NCI-H2081 treated with DMSO at 0.1 percent for 48 hours (cell line): ENCODE measurements at places on chromosomes 11 and 22.
A peak's percentile ranks its signal among the peaks of the same experiment; 100 is the strongest.

DNA sequence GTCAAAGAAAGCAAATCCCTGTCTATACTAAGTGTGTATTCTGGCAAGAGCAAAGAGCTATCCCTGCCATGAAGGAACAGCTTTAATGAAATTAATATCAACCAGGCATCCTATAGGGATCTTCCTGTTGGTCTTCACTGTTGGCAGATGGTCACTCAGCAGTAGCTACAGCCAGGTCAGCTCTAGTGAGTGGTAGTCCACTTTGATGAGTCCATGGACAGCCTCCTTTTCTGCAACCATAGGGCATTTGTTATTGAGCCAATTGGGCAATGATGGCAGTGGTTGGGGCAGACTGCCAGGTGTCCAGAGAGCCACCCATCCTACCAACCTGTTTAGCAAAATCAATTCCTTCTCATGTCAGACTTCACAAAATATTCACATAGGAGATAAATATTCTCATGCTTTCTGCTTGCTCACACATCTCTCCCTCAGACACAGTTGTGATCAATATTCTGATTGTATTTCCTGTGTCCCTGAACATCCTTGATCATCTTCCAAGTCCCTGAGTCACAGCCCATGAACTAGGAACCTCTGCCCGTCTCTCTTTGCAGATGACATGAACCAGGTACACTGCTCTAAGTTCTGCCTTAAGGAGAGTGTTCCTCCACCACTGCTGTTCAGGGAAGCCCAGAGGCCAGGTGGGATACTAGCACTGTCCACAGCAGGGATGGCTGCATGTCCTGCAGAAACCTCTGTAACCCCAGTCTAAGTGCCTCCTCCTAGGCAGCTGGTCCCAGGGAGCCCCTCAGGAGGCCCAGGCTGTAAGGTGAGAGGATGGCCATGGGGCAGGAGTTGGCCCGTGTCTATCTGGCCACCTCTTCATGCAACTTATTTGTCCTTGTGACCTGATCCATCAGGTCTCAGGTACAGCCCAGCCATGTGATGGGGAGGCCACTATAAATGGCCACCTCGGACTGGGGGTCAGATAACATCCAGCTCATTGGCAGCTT, 74.2 kb upstream of the IGLL5 start:
- DNase-seq: no peak

DNA sequence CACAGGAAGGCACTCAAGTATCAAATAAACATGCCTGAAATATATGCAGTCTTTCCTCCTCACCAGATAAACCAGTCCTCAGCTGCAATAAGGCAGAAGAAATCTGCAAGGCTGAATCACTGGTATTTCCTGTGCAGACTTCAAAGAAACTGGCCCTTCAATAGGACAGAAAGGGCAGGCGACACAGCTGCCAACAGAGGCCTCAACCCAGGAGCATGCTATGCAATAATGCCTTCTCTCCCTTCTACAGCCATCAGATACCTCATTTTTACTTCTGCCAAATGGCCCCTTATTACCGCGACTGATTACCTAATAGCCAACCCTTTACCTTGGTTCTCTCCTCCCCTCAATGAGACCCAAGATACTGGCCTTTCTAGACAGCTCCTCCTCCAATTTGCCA, 8.0 kb downstream of the NUMA1 start:
- no peak for DNase-seq

- DNase-seq: no peak
Observed at GRCh38 chr11:28448186-28448585, 340.0 kb downstream of the METTL15 start.

DNA sequence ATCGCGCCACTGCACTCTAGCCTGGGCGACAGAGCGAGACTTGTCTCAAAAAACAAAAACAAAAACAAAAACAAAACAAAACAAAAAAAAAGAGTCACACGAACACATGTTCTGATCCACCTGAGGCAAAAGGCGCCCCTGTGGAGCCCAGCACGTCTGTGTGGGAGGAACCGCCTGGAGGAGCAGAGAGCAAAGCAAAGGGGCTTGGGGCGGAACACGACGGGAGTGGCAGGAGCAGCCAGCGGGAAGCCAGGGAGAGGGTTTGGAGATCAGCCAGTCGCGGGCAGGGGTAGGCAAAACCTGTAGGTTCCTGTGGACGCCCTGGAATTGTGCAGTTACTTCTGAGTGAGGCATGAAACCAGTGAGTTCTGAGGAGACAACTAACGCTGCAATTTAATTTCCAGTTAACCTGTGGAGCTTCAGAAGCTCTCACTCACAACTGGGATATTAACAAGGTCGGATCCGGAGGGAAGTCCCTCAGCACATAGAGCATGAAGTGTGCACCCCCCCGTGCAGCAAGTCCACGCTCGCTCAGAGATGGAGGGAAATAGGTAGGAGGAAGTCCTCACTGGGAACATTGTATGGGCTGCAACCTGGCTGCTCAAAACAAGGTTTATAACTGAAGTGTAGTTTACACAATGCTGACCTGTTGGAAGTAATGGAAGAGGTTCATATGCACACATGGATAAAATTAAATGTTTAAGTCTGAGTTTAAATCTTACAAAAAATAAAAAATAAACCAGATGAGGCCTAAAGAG, 13.2 kb upstream of the USP18 start:
- DNase-seq: no peak

GRCh38 chr22:21000207-21000986, 1.5 kb downstream of the THAP7 start:
- DNase-seq: no peak

DNA sequence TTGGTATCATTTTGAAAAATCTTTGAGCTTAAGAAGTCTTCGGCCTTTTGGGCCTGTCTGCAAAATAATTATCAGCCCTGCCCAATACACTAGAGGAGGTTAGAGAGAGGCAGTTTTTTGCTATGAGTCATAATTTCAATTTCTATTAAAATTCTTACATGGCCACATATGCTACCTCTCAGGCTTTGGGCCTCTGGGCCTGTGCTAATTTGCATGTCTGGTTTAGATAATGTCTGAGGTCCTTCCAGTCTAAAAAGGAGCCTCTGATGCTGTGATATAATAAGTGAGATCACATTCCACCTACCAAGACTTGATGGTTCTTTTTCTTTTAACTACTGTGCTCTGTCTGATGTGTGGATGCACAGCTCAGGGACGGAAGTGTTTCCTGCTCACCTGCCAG, 70.8 kb downstream of the KCNJ1 start:
- no peak for DNase-seq

DNA sequence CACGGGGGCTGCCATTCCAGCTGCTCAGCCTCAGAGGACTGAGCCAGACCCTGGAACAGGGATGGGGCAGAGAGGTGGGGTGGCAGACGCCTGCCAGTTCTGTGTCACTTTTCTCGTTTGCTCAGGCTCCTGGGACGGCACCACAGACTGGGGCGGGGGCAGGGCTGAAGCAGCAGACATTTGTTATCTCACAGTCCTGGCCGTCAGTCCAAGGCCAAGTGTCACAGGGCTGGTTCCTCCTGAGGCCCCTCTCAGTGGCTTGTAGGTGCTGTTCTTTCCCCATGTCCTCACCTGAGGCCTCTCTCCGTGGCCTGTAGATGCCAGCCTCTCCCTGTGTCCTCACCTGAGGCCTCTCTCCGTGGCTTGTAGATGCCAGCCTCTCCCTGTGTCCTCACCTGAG, 24.7 kb downstream of the TPCN2 start:
- no peak for DNase-seq

GRCh38 chr11:127564810-127565209, 564.2 kb upstream of the KIRREL3 start:
- DNase-seq: no peak

DNA sequence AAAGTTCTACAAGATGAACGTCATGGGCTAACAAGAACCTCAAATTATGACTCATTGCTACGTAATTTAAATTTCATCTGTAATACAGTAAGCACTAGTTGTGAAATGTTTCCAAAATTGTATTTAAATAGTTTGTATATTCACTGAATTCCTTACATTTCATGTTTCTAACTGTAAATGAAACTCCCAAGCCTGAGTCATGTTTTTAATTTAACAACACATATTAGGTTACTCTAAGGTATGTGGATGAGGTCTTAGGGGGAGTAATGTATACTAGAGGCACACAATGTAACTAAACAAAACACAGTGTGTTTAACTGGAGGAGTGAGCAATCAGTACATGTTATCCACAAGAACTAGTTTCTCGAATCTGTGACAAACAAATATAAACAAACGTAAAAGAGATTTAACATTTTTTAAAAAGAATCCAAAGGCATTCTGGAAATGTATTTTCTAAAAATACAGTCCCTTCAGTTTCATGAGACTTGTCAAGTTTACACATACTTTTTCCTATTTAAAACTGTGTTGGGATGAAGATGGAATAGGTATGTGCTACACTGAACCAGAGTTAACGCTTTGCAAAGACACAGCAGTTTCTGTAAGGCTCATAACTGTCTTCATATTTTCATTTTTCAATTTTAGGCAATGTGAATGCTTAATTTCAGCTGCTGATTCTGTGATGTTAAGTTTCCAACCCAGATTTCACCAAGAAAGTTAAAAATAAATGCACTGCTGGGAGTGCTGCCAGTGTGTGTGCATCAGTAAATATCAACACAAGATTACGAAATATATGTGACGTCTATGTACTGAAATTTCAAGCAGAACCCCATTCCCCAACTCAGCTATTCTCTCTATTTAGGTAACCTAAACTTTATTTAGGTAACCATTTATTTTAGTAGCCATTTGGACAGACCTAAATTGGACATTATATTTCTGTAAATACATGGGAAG, 52.6 kb downstream of the PITPNB start:
- DNase-seq: no peak

- no peak for DNase-seq
Observed at GRCh38 chr11:8826139-8826786, 84.7 kb upstream of the AKIP1 start.

DNA sequence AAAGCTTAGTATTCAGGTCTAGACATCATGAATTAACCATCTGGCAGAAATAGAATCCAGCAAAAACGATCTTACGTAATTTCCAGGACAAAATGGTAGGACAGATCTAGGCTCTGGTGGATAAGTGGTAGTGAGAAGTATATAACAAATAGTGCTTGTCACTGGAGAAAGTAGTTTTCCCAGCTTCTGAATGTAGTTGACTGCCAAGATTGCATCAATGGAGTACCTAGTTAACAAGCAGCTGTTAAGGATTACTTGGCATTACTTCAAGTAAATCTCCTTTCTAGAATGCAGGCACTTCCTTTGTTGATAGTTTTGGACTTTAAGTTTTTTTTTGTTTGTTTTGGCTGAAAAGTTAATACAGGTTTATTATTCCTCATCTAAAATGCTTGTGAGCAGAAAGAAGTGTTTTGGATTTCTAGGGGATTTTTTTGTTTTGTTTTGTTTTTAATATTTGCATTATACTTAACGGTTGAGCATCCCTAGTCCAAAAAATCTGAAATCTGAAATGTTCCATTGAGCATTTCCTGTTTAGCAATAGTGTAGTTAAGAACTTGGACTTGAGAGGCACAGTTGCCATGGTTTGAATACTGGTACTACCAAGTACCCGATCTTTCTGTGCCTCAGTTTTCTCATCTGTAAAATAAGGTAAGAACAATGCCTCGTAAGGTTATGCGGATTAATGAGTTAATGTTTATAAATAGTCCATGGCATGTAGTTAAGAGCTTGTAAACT, 20.3 kb downstream of the FAM118B start:
- DNase-seq: no peak

DNA sequence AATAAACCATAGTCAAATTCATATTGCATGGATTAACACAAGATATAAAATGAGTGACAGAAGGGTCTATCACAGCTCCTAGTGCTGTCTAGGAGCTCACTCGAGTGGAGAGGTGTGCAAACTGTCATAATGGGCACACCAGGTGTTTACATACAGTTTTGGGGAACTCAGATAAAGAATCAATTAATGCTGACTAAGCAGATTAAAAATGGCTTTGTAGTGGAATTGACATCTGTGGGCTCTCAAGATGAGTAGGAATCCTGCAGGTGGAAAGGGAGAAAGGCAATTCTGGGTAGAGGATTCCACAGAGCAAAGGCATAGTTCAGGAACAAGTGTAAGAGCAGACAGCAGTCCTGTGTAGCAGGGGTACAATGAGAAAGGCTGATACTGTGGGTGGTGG, 496.2 kb upstream of the CCDC90B start:
- DNase-seq: no peak

DNA sequence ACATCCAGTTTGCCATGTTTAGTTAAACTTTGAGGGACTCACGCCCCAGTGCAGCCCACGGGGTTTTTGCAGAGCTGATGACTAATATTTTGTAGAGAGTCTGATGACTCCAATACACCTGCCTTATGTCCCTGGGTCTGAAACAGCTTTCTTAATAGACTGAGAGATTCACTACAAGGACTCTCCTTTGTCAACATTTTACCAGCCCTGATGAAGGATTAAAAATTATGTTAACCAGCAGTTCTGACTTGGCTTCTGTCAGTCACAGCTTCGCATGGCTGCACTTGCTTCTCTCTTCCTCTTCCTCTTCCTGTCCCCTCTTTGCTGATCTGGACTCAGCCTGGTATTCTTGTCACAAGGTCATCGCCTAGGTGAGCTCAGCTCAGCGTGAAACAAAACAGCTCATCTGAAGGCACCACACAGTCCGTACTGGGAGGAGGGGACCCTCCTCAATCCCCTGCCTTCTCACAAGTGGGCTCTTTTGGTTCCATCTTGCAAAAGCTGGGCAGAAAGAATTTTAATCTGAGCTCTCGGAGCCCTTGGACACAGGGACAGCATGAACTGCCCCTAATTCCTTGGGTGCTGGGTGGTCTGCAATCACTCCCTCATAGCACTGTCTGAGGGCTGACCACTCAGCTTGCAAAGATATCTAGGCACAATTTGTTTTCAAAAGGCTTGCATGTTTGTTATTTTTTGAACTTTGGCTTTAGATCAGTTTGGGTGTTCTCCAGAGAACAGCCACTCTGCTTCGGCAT, 38.1 kb upstream of the POU2AF1 start:
- no peak for DNase-seq

GRCh38 chr22:46087816-46088277, 62.5 kb upstream of the PPARA start:
- DNase-seq: peak; percentile 41

GRCh38 chr11:76671626-76672309, 1.2 kb upstream of the LRRC32 start:
- no peak for DNase-seq

GRCh38 chr22:25898707-25899365, 156.8 kb downstream of the MYO18B start:
- DNase-seq: no peak

DNA sequence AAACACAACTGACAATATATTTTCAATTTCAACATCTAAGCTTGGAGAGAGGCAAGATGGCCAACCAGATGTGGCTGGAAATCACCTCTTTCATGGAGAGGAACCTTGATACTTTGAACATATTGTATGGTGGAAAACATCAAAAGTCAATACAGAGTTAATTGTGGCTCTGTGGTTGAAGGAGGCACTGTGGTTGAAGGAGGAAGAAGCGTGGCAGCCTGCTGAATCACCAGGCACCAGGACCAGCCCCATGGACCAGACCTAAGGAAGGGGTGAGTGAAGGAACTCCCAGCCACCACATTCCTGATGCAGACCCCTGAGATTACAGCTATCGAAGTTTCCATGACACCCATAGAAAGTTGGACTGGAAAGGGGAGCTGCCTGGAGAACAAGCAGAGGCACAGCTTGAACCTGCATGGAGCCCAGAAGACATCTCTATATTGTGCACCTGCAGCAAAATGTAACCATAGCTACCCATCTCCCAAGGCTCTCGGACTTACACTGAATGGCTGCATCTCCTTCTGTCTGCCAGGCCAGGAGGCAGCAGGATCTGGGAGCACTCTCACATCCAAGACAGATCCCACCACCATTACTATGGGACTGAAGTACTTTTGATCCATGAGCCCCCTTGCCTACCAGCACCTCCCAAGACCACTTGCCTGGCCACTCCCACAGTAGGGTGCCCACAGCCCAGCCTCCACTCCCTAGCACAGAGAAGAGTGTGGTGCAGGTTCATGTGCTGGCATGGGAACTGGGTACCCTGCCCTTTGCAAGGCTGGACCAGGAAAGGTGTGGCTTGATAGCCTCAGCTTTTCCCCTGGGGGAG, 79.8 kb upstream of the SC5D start:
- DNase-seq: no peak
